ENCODE measurements at places on chromosomes 16 and 17.

DNA sequence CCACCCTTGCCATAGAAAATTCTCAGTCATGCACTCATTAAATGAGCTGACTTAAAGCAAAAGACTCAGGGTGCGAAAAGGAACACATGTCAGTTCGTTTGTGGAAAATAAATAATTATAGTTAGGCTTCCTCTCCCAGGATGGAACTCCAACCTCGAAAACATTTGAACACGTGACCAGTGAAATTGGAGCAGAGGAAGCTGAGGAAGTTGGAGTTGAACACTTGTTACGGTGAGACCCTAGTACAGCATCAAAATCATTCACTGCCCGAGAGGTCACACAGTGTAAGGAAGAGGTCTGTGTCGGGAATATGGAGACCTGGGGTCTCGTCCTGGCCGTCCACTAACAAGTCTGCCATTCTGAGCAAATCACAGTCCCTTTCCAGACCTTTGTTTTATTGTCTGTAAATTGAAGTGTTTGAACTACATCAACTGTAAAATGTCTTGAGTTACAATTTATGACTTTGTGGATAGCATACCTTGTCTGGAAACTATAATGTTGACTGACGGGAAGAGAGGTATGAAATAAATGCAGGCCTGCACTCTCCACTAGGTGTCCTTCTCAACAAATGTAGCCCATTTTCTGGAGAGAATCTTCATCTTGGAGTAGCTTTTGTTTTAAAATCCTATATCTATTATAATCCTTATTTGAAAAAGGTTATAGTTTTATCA, 7.7 kb downstream of the PSMD7 start:
- no peak for DNase-seq

DNA sequence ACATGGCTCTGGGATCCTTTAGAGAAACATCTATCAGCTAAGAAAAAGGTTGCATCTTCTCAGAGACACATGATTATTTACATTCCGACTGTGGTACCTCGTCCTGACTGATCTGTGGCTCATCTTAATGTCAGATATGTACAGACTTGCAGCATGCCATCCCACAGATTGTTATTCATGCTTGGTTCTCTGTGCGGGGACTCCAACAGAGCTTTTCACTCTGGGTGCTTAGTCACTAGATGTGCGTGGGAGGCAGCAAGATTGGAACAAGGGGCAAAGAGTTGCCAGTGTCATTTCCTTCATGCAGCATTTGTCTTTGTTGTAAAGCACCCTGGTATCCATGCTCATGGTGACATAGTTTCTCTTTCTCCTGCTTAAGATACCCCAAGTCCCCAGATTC, 179.1 kb upstream of the CACNG5 start:
- no peak for DNase-seq

GRCh38 chr16:727291-727977, 528 bp downstream of the HAGHL start:
- DNase-seq = no peak

DNA sequence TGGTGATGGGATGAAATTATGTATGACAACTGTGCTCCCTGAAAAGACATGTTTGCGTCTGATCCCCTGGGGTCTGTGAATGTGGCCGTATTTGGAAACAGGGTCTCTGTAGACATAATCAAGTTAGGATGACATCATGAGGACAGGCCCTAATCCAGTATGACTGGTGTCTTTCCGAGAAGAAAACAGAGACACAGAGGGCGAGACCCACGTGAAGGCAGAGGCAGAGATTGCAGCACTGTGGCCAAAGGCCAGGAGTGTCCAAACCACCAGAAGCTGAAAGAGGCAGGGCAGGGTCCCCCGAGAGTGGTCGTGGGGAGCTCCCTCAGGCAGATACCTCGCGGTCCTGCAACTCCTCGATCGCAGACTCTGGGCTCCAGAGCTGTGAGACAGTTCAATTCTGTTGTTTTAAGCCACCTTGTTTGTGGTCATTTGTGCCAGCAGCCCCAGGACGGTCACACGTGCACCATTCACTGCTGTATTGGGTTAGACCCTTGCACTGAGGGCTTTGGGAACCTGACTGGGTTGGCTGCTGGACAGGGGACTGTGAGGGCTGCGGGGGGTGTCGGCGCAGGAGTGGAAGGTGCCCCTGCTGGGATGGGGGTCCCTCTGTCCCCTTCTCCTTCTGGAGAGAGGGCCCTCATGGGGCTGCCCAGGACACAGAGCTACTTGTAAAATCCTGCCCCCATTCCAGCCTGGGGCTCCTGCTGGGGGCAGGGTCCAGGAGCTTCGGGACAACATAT, 27.7 kb downstream of the METRNL start:
- no peak for DNase-seq

GRCh38 chr16:27718201-27719105, 168.5 kb downstream of the KATNIP start:
- no peak for DNase-seq

DNA sequence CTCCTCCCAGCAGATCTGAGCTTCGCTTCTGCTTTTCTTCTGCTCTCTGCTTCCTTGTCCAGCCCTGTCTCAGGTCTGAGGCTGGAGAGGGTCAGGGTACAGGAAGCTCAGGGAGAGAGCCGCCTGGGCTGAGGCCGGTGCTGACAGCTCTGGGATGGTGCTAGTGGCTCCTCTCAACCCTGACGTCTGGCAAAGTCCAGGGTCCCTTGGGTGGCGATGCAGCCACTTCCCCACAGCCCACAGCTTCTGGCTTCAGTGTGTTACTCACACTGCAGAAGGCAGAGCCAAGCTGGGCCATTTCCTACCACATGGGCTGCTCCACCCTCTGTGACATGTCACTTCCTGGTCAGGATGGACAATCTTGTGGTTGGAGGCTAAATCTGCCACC, at the start of gene CD300C:
Gene CD300C (minus strand): TSS at position 273 of the 388 bp plus-strand sequence. CDS start 333 bp downstream, outside the sequence.
- DNase-seq = no peak

- DNase-seq = no peak
Measured at GRCh38 chr17:7328840-7329373, at the start of gene NEURL4. NEURL4 (minus strand) TSS chr17:7329335; CDS start chr17:7329312, 23 bp downstream.

- no peak for DNase-seq
Measured at GRCh38 chr17:15663176-15663575, 20.9 kb downstream of the TRIM16 start.
